ENCODE measurements at places on chromosomes 7 and 10.

GRCh38 chr7:128924707-128925588 is 12.8 kb upstream of the IRF5 start:
- no peak for DNase-seq

- no peak for DNase-seq
Measured at GRCh38 chr7:67105377-67105776, 108.7 kb downstream of the TYW1 start.

- no peak for DNase-seq
Measured at GRCh38 chr7:68676813-68677535, 921.3 kb upstream of the AUTS2 start.

DNA sequence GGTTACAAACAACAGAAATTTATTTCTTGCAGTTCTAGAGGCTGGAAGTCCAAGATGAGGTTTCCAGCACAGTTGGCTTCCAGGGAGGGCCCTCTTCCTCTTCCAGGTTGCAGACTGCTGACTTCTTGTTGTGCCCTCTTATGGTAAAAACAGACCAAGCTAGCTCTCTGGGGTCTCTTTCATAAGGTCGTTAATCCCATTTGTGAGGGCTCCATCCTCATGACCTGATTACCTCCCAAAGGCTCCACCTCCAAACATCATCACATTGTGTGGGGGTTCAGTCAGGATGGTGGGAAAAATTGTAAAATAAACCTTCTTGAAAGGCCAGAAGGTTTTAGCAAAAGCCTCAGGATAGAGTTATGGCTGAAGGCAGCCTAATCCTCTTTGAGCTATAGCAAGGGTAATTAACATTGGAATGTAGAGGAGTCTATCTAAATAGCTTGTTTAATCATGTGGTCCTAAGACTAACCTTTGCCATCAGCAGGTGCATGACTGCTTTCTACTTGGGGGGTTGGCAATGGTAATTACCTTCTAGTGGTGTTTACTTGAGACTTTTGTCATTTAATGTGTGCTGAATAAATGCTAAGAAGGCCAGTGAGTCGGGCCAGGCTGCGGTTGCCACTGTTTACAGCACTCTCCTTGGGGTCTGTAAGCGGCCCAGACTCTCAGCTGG is 80.8 kb downstream of the PPP1R17 start:
- no peak for DNase-seq

- DNase-seq, result no peak
Measured at GRCh38 chr10:4331150-4331549, 494.9 kb upstream of the AKR1E2 start.

- DNase-seq, result no peak
Measured at GRCh38 chr7:94001396-94001795, 2.8 kb downstream of the BET1 start.

- DNase-seq, result no peak
Measured at GRCh38 chr10:29763396-29763795, 128.6 kb upstream of the SVIL start.

DNA sequence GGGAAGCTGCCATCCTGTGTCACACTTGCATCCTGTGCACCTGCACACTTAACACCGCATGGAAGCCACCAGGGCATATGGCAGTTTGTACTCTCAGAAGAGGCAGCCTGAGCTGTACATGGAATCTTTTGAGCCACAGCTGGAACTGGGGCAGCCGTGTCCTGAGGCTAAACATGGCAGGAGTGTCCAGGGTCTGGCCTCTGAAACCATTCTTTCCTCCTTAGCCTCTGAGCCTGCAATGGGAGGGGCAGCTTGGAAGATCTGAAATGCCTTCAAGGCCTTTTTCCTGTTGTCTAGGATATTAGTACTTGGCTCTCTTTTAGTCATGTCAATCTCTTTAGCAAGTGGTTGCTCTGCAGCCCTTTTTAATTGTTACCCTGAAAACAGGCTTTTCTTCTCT is 16.4 kb downstream of the PLCE1 start:
- no peak for DNase-seq
